Activated T-helper 2 cell treated with anti-CD3 and anti-CD28 coated beads, Interferon-gamma antibody, Interleukin-2, Interleukin-4, amounts not matched to agents 10 μg/mL and 5 μg/mL and 100 μg/mL, durations not matched to agents 14 hours and 24 hours and 36 hours (primary cell): ENCODE measurements at places on chromosomes 16 and 17. TPM values are rescaled to one million over a fixed set of nuclear protein-coding genes. Genes with fewer than 3 reads are reported as not detected.

Gene RUSF1
- total RNA-seq, result 41.2 and 43.8 TPM in 2 replicates

Gene MLST8
- 54.3 and 56.4 TPM in 2 replicates for total RNA-seq

Gene CACNG5
- not detected in 2 replicates for total RNA-seq

Gene SCGB1C2
- not detected in 2 replicates for total RNA-seq

Gene MT1F
- total RNA-seq, result 6.4 and 8.0 TPM in 2 replicates

Gene NAGS
- total RNA-seq, result 0.28 and 0.82 TPM in 2 replicates

Gene WSB1
- total RNA-seq, result 165 and 170 TPM in 2 replicates

Gene ORAI3
- 14.2 and 17.4 TPM in 2 replicates for total RNA-seq

DNA sequence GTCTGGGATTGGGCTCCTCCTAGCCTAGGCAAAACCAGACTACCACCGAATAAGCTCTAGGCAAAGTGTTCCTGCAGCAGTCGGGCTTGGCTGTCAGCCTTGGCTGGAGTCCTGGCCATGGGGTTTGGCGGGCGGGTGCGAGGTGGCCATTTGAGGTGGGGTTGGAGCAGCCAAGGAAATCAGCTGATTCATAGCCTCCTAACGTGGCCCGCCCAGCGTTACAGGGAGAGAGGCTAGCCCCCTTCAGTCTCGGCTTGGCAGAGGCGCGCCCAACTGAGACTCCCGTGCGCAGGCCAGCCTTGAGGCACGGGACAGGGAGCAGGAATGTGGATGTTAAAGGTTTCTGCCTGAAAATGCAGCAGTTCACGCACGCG lies 1.9 kb downstream of the PMP22 start:
- no peak for DNase-seq

GRCh38 chr16:55263271-55264250 lies 60.4 kb upstream of the IRX6 start:
- no peak for DNase-seq

DNA sequence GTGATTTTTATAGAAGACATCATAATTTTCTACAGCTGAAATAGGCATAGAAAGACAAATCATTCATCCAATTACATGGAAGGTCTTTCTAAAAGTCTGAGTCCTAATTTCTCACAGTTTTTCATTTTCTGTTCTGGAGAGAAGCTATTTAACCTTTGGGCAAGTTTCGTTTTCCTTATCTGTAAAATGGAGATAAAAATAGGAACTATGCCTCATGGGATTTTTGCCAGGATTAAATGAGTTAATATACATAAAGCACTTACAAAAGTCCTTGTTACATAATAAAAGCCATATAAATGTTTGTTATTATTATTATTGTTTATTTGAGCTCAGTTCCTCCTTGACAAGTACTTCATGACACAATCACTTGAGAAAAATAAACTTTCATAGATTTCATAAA lies 121.4 kb downstream of the SKAP1 start:
- no peak for DNase-seq

GRCh38 chr17:17963066-17963465 lies 9.1 kb downstream of the TOM1L2 start:
- no peak for DNase-seq

GRCh38 chr16:2841606-2842339 lies 11.7 kb downstream of the ZG16B start:
- DNase-seq, result no peak

GRCh38 chr16:65409510-65409909 lies 287.6 kb upstream of the CDH11 start:
- no peak for DNase-seq

DNA sequence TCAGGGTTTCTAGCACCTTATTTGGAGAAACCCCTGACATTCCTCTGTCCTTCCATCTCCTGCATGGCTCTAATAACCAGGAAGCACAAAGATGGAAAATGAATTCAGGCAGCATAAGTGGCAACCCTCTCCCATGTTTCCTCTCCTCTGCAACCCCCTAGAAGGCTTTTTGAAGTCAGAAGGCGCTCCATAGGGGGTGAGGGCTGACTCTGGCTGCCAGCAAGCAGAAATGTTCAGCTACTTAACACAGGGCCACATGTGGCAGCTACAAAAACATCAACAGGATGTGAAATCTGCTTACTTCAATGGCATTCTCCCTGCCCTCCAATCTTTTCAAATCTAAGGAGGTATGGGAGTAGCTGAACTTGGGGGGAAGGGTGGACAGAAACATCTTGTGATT lies 55.2 kb upstream of the IRX5 start:
- no peak for DNase-seq

- no peak for DNase-seq
These were observed 45.7 kb upstream of the MRC2 start for GRCh38 chr17:62581764-62582163.

DNA sequence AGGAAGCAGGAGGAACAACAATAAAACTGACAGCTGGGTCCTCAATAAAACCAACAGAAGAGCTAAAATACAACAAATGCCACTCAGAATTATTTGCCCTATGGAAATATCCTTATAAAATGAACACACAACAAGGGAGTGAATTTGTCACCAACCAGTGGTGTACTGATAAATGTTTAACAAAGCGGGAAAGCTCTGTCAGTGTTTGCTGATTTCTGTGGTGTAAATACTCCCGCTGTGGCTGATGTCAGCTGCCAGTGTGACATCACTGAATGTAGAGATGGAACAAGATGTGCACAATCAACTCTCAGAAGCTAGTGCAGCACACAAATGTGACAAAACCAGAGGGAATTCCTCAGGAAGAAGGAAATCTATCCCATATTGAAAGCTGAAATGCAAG lies 51.9 kb downstream of the CDYL2 start:
- DNase-seq, result no peak

DNA sequence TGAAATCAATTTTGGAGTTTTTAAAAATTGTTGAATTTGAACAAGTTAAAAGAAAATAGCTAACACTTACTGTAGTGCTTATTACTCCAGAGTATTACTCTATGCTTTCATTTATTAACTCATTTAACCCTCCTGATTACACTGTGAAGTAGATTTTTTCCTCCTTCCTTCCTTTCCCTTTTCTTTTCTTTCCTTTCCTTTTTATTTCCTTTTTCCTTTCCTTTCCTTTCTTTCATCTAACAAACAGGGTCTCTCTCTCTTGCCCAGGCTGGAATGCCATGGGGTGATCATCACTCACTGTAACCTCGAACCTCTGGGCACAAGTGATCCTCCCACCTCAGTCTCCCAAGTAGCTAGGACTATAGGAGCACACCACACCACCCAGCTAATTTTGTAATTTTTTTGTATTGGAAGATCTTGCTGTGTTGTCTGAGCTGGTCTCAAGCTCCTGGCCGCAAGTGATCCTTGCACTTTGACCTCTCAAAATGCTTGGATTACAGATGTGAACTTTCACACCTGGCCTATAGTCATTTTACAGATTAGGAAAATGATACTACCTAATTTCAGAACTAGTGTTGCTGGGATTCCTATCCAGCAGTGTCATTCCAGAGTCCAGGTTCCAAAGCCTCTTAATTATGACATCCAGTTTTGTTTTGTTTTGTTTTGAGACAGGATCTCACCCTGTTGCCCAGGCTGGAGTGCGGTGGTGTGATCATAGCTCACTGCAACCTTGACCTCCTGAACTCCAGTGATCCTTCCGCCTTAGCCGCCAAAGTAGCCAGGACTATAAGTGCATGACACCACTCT lies 59.9 kb downstream of the TAOK1 start:
- DNase-seq, result no peak

DNA sequence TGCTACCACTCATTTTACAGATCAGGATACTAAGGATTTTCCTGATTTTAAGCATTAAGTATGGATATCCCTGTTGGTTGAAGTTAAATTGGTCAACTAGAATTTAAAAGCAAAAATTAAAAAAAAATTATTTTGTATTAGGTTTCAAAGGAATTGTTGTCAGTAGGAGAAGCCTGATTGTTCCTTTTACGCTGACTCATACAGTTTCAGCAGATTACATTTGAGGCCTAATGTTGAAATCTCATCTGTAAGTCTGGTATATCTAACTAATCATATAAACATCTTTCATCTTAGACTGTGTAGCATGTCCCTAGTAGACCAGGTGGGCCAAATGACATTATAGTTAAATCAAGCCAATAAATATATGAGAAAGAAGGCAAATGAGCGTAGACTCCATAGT lies 83.5 kb downstream of the FTO start:
- no peak for DNase-seq

GRCh38 chr17:36599546-36600250 lies 1.7 kb upstream of the MRM1 start:
- no peak for DNase-seq

GRCh38 chr17:1119924-1120323 lies 59.9 kb downstream of the ABR start:
- no peak for DNase-seq

DNA sequence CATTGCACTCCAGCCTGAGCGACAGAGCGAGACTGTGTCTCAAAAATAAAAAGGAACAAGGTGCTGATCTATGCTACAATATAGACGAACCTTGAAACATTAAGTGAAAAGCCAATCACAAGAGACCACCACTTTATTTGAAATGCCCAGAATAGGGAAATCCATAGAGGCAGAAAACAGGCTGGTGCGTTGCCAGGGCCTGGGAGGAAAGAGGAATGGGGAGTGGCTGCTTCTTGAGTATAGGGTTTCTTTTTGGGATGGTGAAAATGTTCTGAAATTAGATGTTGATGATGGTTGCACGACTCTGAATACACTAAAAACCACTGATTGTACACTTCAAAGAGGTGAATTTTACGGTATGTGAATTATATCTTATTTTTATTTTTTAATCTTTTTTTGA lies 20.3 kb upstream of the GLIS2 start:
- DNase-seq, result no peak
